Stimulated activated CD4-positive, alpha-beta T cell treated with anti-CD3 and anti-CD28 coated beads, Interleukin-15, amount 100 ng/mL, for 1 hour (primary cell): ENCODE measurements at places on chromosomes 2 and 18.

GRCh38 chr2:112055730-112056625 lies 909 bp downstream of the TMEM87B start:
- DNase-seq = no peak

- peak; percentile 96 for DNase-seq
These were observed at the start of gene ING5 for GRCh38 chr2:241701399-241702154. TSS of gene ING5 (plus strand) at chr2:241702039. CDS start at chr2:241702066, 27 bp downstream.

DNA sequence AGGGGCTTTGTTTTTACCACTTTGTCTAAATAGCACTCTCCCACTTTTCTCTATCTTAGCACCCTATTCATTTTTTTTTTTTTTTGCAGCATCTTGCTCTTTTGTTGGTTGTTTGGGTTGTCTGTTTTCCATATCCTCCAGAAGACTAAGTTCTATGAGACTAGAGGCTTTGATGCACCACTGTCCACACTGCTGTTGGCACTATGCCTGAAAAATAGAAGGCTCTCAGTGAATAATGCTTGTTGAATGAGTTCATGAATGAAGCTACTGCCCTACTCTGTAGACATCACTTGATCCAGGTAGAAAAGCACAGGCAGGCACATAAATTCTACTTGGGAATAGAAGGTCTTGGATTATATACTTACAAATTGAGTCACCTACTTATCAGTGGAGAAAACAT lies 7.3 kb downstream of the IL1A start:
- DNase-seq = no peak

GRCh38 chr2:126476691-126477090 lies 179.3 kb upstream of the GYPC start:
- no peak for DNase-seq

DNA sequence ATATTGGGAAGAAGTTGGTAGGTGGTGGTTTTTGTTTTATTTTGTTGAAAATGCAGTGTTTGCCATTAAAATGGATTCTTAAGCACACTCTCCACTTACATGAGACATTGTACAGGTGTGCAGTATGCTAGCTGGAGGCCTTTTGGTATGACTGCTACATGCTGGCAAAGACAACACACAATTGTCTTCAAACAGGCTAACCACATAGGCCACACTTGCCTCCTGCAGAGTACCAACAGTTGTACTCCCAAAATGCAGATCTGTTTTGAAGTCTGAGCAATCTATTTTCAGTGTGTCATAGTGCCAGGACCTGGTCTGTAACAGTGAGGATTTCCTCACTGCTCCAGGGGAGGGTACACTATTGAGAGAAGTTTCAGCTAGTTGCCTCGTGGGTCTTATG lies 213.6 kb downstream of the ZRANB3 start:
- DNase-seq = no peak

GRCh38 chr2:33014268-33014667 lies 67.5 kb downstream of the LTBP1 start:
- no peak for DNase-seq

- no peak for DNase-seq
These were observed 275.2 kb downstream of the IRS1 start for GRCh38 chr2:226524381-226524843.

DNA sequence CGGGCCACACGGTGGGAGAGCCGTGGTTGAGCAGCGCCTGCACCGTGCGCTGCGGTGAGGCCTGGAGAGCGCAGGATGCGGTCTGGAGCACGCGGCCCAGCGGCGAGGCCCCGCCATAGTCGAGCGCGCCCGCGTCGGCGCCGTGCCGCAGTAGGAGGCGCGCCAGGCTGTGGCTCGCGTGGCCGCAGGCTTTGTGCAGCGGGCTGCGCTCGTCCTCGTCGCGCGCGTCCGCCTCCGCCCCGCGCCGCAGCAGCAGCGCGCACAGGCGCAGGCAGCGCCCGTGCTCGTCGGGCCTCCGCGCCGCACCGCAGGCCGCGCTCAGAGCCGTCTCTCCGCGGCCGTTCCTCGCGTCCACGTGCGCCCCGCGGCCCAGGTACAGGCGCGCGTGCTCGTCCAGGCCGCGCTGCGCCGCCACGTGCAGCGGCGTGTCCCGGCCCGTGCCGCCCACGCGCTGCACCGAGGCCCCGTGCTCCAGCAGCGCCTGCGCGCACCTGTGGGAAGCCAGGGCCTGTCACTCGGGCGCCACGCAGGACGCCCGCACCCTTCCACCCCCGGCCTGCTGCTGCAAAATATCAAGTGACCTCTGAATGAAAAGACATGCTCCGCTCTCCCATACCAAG lies 46.3 kb upstream of the GBX2 start:
- no peak for DNase-seq

GRCh38 chr18:57780706-57781347 lies 22.3 kb downstream of the ATP8B1 start:
- no peak for DNase-seq

DNA sequence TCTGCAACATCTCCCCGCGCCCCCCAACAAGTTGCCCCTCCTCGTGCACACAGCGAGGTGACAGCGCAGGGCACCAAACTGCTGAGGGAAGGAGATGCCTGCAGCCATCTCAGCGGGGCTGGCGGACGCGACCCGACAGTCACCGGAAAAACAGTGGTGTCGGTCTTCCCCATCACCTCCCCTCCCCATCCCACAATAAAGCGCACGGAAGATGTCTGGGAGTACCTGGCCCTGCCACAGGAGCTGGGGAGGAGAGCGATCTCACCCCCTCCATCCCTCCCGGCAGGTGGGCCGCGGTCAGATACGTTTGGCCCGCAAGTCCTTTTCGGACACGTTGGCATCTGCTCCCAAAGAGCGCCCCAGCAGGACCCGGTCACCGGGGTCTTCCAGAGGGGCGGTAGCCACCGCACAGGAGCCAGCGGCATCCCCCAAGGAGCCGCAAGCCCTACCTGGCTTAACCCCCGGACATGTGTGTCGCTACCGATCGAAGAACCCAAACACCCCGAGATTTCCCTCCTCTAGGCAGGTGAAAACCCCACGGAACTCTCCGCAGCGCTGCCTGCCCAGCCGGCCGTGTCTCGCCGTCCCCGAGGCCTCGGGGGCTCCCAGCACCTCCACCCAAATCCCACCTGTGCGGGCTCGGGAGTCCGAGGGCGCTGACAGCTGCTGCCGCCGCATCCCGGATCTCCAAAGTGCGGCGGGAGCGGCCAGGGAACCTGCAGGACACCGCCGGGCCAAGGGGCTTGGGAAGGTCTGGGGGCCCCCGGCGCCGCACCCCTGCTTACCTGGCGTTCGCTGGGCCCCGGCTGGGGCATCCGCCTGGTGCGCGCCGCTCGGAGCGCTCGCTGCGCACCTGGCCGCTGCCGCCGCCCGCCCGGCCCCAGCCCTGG lies 657 bp downstream of the ATP8B1 start:
- no peak for DNase-seq

DNA sequence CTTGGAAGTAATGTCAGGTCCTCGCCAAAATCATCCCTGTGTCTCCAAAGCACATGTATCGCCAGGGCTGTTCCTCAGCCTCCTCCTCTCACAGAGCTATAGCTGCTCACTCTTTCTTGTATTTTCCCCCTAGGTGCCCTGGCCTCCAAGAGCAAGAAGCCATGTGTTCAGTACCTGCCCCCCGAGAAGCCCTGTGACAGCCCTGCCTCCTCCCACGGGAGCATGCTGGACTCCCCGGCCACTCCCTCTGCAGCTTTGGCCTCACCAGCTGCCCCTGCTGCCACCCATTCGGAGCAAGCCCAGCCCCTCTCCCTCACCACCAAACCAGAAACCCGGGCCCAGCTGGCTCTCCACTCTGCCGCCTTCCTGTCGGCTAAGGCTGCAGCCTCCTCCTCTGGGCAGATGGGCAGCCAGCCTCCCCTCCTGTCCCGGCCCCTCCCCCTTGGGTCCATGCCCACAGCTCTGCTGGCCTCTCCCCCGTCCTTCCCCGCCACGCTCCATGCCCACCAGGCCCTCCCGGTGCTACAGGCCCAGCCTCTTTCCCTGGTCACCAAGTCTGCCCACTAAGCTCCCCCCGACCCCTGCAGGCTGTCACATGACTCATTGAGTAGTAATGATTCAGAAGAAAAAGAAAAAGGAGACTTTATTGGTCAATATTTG lies 18.8 kb downstream of the TGOLN2 start:
- DNase-seq = no peak

DNA sequence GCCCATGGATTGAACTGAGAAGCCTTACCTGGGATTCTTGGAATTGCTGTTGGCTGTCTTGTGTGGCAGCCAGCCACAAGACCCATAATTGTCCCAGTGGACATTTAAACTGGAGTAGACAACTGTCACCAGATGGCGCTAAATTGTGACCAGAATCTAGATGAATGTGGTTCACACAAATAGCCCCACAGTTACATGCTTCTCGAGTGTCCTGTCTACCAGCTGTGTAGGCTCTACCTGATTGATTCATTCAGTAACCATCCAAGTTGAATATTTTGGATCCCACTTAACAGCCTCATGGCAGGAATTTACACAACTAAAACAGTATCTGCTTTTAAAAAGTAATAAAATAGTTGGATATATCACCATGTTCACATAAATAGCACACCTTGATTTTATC lies 73.2 kb downstream of the MAP4K4 start:
- no peak for DNase-seq

DNA sequence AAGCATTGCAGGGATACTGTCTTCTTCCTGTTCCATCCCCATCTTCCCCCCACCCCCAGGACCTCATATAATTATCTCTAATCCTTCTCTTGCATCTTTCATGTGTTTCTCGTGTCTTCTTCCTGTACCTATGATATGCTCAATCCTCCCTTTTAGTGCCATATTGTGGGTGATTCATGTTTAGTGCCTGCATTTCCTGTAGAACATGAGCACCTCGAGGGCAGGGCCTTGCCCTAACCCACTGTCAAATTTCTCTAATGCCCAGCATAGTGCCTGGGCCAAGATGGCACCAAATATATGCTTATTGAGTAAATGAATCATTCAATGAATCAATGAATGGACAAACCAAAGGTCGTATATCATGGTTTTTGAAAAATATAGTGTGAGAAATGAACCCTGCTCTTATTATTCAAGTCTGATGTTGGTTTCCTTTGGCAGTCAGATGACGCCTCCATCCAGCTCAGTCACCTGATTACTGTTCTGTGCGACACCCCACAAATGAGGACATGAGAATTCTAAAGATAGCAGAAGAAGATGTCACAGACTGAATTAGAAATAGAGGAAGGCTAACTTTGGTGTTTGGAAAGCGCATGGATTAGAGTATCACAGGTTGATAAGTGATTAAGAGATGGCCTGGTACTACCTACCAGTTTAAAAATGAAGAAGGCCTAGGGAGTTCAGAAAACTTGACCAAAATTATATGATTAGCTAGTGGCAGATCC lies 278.4 kb downstream of the PRKCE start:
- DNase-seq = no peak

DNA sequence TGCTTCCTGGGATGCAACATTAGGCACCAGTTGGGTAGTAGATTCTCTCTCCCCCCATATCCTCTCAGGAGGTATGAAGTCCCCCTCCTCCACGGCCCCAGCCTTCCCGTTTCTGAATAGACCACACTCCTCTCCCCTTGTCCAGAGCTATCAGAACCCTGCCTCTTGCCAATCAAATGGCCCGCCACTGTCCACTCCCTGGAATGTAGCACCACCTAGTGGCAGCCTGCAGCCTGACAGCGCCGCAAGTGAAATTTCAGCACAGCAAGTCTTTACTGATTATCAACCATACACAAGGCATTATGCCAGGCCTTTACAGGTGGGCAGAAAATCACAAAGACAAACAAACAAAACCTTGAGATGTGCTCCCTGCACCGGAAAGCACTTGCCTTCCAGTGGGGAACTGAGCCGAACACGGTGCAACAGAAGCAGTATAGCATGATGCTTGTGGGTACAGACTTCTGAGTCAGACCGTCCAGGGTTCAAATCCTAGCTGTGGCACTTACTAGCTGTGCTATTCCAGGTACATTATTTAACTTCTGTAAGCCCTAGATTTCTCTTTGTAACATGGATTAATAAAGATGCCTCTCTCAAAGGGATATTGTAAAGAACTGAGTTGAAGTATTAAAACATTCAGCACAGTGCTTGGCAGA lies 174.0 kb downstream of the SMAD2 start:
- peak; percentile 27 for DNase-seq

DNA sequence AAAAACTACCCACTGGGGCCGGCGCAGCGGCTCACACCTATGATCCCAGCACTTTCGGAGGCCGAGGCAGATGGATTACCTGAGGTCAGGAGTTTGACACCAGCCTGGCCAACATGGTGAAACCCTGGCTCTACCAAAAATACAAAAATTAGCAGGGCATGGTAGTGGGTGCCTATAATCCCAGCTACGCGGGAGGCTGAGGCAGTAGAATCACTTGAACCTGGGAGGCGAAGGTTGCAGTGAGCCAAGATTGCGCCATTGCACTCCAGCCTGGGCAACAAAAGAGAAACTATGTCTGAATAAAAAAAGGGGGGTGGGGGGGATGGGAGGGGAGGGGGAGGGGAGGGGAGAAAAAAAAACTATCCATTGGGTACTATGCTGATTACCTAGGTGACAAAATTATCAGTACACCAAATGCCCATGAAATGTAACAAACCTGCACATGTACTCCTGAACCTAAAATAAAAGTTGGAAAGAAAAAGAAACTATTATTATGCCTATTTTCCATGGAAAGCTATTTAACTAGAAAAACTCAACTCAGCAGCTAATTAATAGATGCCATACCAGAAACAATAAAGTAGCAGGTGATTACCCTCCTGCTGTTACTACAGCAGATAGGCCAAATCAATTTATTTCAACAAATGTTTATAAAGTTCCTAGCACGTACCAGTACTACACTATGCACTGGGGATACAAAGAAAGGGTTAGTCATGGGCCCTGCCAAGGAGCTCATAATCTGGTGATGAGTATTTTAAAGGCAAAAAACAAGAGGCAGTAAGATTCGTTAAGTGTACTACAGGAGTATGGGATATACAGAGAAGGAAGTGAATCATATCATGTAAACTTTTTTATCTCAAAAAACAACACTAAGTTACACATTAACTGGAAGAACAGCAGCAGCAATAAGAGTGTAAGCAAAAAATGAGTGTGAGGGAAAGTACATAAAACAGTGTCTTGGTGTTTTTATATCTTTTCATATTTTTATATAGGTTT lies 112.8 kb upstream of the SLC39A10 start:
- no peak for DNase-seq

DNA sequence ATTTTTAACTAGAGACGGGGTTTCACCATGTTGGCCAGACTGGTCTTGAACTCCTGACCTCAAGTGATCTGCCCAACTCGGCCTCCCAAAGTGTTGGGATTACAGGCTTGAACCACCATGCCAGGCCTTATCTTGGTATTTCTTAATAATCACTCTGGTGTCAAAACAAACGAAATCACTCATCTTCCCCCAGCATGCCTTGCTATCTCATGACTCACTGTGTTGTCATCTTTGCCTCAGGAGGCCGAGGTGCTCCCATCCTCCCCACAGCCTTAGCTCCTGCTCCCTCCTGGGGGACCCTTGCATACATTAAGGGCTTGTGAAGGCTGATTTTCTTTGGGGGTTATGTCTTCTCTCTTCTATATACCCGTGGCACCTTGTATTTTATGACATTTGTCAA lies 250.1 kb upstream of the DPP10 start:
- no peak for DNase-seq

- DNase-seq = no peak
These were observed 54.8 kb downstream of the CDH20 start for GRCh38 chr18:61388010-61388409.
